Stimulated activated CD8-positive, alpha-beta memory T cell treated with anti-CD3 and anti-CD28 coated beads, Interleukin-4, amount 100 ng/mL, for 48 hours (primary cell): ENCODE measurements at places on chromosomes 2 and 18.

DNA sequence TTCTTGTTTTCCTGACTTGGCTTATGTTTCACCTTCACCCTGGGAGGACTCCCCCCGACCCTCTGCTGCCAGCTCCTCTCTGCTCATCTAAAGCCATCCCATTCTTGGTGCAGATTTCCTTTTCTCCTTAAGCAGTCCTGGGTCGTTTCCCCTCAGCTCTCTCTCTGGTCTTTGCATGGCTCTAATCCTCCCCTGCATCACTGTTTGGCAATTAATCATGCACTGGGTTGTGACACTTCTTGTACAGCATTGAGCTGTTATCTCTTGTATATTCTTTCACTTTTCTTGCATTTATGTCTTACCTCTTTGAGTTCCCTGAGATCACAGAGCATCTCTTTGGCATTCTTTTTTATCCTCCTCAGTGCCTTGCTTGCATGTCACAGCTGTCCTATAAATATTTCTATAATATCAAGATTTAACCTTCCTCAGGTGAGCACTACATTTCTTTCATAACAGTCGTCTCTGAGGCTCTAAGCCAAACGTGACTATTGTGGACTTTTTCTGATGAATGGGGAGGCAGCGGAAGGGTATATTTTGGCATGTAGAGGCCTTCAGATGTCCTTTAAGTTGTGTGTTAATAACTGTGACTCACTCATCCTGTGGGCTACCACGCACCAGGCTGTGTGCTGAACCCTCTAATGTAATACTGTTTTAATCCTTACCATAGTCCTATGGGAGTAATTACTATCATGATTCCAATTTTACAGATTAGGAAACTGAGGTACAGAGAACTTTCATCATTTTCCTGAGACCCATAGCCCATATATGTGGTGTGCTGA, 507.5 kb downstream of the SLC4A3 start:
- DNase-seq = no peak

DNA sequence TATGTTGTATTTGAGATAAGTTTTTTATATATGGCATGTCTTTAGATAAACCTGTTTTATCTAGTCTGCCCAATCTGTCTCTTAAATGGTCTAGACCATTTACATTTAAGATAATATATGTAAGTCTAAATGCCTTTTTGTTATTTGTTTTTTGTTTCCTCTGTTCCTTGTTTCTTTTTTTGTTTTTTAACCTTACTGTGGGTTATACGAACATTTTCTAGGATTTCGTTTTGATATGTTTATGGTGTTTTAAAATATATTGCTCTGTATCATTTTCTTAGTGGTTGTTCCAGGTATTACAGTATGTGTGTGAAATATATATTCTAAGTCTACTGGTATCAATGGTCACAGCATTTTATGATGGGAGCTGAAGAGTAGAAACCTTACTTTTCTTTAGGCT, 13.3 kb downstream of the BCL2L11 start:
- DNase-seq = no peak

DNA sequence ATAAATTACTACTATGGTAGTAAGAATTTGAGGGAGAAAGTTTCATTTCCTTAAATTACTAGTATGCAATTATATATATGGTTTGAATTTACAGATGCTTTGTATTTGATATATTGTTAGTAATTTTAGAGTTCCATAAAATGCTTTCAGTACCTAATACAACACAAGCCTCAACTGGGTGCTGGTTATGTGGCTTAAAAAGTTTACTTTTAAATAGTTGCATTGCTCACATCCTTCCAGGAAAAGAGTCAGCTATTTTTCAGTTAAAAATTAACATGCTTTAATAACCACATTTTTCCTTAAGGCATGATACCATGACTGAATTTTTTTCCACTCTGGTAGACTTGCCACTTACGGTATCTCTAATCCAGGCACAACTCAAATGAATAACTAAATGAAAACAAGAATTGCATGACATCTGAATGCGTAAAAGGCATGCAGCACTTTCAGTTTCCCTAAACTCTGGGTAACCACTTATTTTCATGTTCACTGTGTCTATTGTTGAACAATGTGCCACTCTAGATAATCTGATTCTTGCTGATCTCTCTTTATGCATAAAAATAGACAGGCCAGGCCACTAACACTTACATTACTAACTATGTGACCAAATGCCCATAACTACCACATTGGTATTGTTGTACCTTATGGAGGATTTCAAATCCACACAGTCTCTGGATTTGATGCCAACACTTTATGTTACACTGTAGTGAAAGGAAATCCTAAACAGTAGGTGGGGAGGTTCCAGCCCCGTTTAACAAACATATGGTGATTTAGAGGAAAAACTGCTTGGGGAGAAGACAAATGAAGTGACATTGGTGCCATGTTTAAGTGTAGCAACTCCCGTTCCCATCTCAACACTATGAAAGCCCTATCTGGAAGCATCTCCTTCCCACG, 35.5 kb upstream of the SLC35F5 start:
- no peak for DNase-seq

DNA sequence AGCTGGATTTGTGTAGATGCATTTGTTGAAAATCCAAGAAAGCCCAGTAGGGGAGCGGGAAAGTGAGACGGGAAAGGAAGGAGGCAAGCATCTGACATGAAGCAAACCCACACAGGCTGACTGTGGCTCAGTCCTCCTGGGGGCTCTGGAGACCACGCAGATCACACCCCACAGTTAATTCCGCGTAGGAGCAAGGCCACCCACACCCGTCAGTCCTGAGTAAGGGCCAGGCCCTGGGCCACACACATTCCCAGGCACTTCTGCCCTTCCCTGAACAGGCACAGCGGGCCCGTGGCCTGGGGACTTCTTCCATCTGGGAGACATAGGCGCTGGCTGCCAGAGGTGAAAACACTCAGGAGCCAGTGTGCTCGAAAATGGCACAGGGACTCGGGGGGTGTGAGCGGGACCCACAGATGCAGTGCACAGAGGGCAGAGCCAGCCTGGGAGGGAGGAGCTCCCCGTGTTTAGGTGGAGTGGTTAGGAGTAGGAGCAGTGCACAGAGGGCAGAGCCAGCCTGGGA, 19.4 kb upstream of the PRLH start:
- no peak for DNase-seq

DNA sequence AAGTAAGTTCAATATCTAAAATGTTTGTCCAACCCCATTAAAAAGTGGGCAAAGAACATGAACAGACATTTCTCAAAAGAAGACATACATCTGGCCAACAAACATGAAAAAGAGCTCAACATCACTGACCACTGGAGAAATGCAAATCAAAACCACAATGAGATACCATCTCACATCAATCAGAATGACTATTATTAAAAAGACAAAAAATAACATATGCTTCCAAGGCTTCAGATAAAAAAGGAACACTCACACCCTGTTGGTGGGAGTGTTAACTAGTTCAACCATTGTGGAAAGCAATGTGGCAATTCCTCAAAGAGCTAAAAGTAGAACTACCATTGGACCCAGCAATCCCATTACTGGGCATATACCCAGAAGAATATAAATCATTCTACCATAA, 931.1 kb downstream of the LRP1B start:
- no peak for DNase-seq

DNA sequence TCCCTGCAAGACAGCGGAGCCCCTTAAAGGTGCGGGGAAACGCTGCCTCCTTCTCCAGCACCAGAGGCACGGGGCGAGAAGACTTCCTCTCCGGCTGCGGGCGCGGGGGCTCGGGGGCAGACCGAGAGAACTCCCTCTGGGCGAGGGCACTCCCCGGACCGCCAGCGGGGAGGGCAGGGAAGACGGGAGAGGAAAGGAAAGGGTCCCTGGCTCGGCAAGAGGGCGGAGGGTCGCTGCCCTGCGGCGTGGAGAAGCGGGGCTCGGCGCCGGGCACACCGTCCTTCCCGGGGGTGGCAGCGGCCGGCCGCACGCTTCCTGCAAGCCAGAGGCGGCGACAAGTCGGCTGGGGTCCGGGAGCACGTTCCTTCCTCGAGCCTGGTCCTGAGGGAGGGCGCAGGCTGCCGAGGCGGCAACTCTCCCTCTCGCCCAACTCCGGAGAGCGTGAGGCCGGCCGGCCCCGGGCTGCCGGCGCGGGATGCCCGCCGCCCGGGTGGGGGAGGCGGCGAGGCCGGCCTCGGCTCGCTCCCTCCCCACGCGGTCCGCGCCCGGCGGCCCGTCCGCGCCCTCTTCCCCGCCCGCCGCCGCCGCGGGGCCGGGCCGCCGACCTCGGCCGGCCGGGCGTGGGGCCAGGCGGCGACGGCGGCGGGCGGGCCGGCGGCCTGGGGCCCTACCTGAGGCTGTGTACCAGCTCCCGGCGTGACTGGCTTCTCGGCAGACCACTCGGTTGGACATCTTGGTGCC, 1.1 kb downstream of the MEMO1 start:
- DNase-seq = peak; percentile 57

DNA sequence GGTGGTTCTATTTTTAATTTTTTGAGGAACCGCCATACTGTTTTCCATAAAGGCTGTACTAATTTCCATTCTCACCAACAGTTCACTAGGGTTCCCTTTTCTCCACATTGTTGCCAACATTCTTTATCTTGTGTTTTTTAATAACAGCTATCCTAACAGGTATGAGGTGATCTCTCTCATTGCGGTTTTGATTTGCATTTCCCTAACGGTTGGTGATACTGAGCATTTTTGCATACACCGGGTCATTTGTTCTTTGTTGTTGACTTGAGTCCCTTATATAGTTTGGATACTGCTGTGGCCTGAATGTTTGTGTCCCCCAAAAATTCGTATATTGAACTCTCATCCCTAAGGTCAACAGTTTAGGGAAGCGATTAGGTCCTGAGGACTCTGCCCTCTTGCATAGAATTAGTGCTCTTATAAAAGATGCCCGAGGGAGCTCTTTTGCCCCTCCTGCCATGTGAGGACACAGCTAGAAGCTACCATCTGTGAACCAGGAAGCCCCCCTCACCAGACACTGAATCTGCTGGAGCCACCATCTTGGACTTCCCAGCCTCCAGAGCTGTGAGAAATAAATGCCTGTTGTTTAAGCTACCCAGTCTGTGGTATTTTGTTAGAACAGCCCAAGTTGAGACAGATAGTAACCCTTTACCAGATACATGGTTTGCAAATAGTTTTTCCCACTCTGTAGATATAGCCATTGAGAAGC, 4.7 kb downstream of the IMP4 start:
- DNase-seq = no peak

GRCh38 chr2:71212336-71212735, 14.6 kb downstream of the PAIP2B start:
- no peak for DNase-seq

DNA sequence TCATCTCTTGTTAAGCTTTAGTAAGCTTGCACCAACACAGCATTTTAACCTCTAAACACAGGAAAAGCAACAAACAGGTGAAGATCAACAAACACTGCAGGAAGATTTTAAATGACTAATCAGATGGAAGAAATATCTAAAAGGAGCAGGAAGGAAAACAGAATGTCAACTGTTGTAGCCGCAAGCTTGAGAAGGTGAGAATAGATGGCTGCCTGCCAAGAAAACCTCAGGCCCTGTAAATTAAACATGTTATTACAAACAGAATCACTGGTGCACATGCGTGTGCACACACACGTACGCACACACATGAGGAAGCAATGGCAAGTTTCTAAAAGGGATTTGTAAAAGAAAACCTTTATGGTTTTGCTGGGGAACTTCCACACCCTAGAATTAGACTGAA, 257.8 kb upstream of the GALNT5 start:
- DNase-seq = no peak

GRCh38 chr2:12325806-12326205, 390.9 kb upstream of the TRIB2 start:
- no peak for DNase-seq

DNA sequence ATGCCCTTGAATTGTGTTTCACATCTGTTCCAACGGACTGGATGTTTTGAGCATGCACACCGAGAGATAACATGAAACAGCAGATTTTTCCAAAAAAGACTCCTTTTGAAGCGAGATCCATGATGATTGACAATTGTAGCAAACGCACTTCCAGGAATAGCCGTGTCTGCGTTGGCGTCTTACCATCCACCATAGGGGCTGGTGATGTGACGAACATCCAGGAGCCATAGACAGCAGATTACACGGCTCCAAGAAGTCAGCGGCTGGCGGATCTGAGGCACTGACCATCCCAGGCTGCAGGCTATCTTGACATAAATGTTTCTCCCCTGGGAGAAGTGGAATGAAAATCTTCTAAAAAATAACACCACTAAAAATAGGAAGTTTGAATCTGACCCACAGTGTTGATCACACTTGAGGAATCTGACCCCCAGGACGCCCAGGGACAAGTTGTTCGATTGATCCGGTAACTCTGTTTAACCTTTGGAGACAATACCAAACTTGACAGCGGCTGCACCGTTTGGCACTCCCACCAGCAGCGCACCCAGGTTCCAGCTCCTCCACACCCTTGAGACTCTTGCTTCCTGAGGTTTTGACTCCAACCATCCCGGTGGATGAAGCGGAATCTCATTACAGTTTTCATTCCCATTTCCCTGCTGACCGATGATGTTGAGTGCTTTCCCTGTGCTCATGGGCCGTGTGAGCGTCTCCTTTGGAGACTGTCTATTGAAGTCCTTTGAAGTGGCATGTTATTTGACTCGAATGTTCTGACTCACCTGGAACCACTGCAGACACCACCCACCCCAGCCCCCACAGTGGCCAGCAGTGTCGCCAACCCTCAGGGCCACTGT, 140.0 kb upstream of the GPC1 start:
- DNase-seq = no peak

DNA sequence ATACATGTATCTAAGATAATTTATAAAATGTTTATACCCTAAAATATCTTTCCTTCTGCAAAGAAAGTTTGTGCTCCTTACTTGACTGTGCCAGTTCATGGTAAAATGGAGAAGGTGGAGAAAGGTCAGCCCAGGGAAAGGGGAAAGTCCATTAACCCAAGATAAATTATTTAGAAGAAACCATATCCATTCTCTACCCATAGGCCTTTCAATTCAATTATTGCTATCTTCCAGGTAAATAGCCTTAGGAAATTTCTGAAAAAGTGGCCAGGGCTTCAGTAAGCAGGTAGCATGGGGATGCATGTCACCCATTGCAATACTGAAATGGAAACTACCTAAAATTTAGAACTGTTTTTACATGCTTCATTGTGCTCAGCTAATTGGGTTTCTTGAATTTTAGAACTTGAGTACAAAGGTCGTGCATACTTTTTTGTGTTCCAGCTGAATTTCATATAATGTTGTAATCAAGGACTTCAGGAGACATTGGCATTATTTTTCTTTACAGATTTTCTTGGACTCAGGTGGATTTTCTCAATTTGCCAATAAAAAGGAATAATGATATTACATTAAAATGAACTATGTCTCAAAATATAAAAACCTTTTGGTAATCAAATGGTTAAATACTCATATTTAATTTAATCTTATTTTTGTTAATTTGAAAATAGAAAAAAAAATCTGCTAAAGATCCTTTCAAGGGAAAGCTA, 124.9 kb downstream of the CSRNP3 start:
- no peak for DNase-seq

DNA sequence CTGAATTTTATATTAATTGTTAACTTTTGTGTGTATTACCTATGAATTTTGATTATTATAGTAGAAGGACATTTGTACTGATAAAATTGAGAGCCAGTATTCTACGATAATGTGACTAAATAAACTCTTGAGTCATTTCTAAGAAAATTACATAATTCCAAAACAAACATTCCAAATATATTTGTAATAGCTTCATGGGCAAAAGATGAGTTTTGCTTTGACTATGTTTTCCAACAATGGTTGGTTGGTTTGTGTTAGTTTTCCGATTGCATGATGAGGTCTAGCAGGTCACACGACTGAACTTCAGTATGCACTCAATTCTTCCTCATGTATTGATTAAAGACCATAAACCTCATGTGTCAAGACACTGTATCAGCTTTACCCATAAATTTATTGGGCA, 71.7 kb upstream of the WDR75 start:
- no peak for DNase-seq

- no peak for DNase-seq
Observed at GRCh38 chr2:37080689-37081088, 3.5 kb downstream of the HEATR5B start.

- DNase-seq = peak; percentile 36
Observed at GRCh38 chr2:119338826-119339561, 27.6 kb downstream of the C2orf76 start.
